ENCODE measurements at places on chromosomes 3 and 15.

GRCh38 chr3:74897006-74897405 lies 282.5 kb upstream of the CNTN3 start:
- DNase-seq: peak; percentile 11

DNA sequence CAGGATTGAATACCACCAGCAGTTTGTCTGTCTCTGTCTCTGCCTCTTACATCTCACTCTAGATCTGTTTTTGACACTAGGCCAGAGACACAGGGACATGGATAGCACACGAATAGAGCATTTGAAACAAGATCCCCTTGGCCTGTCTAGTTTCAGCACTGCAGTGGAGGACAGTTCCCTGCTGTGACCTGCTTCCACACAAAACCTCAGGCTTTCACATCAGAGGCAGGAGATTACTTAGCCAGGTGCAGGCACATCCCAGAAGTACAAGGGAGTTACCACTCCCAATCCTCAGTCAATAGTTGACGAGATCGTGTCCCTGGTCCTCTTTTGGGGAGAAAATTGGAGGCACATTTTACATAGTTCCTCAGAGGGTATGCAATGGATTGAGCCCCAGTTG lies 34.0 kb upstream of the CCK start:
- peak; percentile 31 for DNase-seq

GRCh38 chr3:147113293-147114044 lies 292.9 kb downstream of the ZIC4 start:
- peak; percentile 96 for DNase-seq

DNA sequence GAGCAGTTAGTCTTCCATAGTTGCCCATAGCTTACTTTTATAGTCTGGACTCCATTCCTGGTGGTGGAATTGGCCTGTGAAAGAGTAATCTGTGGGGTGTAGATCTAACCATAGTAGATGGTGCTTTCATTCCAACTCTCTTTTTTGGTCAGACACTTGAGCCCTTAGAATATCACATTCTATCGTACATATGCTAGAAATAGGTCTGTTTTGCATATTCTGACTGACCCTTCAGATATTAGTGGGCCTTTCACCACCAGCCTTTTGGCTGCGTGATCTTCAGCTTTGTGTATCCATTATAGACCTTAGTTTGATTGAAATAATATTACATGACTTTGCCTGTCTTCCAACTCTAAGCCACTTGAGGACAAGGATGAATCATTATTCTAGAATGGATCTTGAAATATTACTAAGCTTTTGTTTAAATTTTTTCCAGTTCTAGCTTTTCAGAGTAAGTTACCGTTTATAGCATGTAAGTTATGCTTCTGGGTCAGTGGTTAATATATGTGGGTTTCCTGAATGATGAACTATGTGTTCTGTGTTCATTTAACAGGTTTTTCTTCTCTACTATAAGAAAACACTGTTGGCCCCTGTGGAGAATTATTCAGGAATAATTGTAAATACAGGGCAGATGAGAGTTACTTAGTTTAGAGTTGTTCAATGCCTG lies 8.7 kb downstream of the RAB7A start:
- peak; percentile 12 for DNase-seq
